COLO829 (cell line): ENCODE measurements at places on chromosomes 16 and 17.

- no peak for DNase-seq
Observed at GRCh38 chr17:79353016-79353415, 257.8 kb downstream of the RBFOX3 start.

DNA sequence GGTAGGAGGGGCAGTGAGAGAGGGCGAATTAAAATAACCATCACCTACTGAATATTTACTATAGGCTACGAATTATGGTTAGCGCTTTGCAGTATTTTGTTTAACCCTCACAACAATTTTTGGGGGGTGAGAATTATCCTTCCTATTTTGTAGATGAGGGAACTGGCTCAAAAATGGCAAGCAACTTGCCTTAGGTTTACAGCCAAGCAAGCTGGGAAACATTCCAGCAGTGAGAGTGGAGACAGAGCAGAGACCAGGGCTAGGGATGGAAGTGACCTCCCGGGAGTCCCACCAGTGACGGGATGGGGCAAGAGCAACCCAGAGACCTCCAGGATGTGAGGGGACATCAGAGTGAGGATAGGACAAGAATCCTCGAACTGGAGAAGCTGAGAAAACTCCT, 352 bp upstream of the VMO1 start:
- no peak for DNase-seq

GRCh38 chr16:57268804-57269800, 15.4 kb downstream of the PLLP start:
- DNase-seq = no peak

- DNase-seq = peak; percentile 14
Observed at GRCh38 chr17:73586921-73587602, 57.2 kb downstream of the SDK2 start.

DNA sequence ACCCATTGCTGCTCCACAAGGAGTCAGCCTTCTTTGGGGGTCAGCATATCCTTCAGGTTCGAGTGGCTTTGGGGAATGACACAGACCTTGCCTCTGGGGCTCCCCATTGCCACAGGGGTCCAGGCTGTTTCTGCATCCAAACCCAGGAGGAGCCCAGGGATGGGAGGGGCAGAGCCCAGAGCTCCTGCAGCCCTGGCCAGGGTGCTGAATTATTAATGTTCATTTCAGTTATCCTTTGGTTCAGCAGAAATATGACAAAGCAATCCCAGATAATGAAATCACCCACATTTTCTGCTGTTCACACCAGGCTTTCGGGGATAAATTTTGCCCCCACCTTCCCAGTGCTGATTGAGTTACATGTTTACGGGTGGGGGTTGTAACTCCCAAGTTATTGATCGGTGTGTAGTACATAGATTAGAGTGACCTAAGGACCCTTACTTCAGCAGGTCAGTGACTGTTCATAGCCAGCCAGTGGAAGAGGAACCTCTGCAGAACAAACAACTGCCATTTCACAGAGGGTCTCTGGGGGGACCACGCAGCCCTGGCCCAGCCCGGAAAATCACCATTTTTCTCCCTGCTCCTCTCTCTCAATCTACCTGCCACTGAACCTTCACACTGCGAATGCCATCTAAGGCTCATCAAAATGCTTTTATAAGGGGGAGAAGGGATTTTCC, 240.3 kb upstream of the N4BP1 start:
- DNase-seq = no peak

DNA sequence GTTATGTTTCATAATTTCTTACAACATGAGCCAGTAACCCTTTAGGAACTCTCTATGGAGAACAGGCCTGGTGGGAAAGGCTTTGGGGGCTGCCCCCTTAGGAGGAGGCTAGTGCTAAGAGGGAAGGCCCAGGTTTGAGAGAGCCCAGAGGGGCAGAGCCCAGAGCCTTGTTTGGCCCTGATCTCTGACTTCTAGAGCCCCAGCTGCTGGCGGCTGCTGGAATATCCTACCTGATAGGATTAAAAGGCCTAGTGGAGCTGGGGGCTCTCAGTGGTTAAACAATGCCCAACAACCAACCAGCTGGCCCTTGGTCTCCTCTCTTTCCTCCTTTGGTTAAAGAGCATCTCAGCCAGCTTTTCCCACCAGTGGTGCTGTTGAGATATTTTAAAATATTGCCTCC, 54.1 kb downstream of the IGF2BP1 start:
- DNase-seq = no peak

DNA sequence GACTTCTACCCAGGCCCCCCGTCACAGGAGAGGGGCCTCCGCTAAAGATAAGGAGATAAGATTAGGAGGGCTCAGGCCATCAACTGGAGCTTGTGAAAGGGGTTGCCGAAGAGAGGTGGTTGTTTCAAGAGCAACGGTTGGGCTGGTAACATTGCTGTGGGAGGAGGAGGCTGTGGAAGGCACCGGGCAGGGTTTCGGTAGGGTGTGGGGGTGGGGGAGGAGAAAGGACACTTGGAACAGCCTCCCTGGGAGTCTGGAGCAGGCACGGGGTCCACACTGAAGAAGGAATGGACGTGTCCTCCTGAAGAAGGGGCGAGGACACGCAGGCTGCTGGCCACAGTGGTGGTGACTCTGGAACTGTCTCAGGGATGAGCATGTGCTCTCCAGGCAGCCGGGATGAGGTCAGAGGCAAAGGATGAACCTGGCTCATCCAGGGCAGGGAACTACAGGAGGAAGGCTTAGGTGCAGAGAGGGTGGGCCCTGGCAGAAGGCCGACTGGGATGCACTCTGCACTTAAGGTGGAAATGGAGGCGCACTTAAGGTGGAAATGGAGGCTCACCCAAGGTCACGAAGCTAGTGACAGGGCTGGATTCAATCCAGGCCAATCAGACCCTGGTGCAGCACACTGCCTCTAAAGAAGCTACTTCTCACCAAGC, 1.2 kb upstream of the EPX start:
- no peak for DNase-seq

DNA sequence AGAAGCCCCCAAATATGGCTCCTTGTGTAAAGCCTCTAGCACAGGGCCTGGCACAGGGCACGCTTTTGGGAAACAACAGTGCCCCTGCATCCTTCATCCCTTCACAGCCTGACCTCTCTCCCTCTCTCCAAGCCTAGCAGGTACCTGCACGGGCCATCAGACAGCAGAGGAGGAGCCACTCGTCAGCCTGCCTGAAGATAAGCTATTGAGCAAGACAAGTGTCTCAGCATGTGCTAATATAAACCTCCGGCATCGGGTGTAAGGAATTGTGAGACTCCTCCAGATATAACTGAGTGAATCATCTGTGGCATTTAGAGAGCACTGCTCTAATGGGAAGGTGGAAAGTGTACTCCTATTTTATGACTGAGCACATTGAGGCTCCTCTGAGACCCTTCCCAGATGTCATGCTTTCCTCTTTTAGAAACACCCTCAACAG, 38.3 kb downstream of the TBX4 start:
- no peak for DNase-seq
